ENCODE measurements at places on chromosomes 2 and 18.

DNA sequence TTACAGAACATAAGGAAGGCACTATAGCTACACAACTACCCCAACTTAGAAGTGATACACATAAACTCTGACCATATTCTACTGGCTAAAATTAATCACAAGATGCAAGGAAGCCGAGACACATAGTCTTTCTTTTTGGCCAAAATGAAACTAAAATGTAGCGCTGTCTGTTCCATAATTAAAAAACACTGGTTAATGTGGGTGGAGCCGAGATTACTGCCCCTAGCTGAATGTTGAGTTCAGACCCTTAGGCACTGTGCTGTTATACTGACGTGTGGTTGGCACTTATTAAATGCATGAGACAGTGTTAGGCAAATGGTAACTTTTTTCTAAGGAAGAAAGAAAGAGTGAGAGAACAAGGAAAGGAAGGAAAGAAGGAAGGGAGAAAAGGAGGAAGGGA, 254.6 kb upstream of the RND3 start:
- no peak for DNase-seq

DNA sequence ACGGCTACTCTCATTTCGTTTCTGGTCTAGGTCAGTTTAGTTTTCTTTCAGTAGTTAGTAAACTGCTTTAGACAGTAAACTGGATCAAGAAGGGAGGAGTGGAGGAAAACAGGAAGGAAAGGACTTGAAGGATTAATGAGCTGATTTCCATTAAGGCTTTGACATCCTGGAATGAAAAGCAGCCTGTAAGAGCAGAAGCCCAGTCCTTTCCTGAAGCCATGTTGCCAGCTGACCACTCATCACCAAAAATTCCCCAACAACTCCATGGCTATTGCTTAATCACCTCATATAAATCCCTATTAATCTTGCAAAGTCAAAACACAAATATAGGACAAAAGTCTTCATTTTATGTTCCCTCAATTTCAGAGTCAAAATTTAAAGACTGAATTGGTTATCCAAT, 113.7 kb upstream of the ZFP36L2 start:
- no peak for DNase-seq

DNA sequence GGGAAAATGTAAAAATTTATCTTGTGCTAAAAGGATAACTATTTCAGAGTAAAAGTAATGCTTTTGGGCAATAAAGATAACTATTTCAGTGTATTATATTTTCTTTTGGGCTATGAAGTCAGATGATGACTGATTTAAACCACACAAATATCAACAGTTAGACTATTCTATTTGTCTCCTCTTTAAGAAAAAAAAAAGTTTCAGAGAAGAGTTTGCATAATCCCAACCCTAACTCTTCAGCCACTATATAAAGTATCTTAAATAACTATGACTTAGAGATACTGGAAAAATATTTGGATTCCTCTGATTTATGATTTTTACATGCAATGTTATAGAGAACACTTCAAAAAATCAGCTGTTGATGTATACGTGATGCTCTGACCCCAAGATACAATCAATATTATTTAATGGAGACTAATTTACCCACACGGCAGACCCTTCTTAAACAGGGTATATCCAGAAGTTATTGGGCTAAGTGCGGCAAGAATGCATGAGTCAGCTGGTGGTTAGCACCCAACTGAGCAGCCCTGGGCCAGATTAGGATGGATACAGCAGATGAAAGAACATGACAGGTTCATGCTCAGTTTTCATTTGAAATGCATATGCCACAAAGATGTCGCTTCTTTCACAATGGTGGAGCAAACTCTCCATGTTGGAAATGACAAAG, 279.0 kb downstream of the AFF3 start:
- no peak for DNase-seq

- DNase-seq, result no peak
Measured at GRCh38 chr2:197229509-197230443, 80.8 kb downstream of the ANKRD44 start.

GRCh38 chr2:192390401-192390800, 195.7 kb upstream of the TMEFF2 start:
- DNase-seq, result no peak

DNA sequence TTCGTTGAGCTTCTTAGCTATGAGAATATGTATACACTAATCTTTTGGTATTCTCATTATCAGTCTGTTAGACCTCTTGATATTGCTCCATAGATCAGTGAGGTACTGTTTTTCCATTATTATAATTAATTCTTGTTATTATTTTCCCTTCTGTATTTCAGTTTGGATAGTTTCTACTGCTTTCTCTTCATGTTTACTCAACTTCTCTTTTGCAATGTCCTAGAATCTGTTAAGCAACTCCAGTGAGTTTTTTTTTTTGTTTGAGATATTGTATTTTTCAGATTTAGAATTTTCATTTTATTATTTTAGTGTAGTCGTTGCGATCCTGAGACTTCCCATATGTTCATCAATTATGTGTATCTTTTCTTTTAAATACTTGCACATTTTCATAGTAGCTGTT, 260.8 kb downstream of the SETBP1 start:
- no peak for DNase-seq

GRCh38 chr2:12536976-12537375, 179.8 kb upstream of the TRIB2 start:
- DNase-seq, result no peak

GRCh38 chr2:143529118-143529720, 400.0 kb downstream of the ARHGAP15 start:
- no peak for DNase-seq

GRCh38 chr18:66728951-66729350, 125.1 kb upstream of the CDH19 start:
- no peak for DNase-seq

DNA sequence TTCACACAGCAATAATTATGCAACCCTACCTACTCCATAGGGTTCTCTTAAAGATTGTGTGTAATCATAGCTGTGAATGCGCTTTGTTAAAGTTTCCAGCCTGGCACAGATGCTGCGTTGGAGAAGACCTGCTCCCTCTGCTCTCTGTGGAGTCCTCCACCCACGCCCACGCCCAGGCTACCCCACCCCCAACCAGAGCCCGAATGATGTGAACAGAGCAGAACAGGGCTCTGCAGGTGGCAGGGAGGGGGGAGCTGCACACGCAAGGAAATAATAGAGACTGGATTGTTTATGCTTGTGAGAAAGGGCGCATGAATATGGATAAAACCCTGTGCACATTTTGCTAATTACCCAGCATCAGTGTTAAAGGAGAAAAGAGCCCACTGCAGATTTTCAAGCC, 447.5 kb downstream of the BCL11A start:
- no peak for DNase-seq

DNA sequence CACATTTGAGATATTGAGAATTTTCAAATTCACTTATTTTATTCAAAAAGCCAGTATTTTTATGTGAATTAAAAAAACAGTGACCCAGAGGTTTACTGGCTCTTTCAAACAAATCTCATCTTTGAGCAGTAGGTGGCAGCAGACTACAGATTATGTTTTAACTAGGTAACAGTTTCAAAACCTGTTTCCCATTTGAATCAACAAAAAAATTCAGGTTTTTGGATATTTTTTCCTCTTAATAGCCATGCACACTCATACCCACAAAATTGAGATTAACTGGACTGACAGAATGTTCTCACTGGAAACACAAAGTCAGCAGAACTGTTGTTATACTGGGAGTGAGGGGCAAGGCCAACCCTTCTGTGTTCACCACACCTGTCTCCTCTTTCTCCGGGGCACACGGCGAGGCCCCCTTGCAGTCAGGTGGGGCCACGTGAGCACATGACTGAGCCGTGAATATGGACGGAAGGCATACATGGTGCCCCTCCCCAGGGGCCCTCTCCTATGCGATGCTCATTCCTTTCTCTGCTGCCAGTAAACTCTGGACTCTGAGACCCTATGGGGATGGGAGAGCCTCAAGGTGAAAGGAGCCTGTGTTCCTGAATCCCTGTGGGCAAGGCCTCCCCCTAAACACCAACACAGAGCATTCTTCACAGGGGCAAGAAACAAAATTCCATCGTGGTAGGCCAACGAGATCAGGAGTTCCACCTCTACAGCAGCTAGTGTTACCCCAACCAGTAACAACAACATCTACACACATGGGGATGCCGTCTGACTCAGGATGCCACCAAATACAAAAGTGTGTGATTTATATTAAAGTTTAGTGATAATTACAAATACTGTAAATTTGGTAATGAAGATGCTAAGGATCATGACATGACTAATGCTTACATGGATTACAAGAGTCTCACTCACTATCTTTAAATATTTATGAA, 80.4 kb downstream of the LPIN2 start:
- no peak for DNase-seq

GRCh38 chr18:45926085-45926484, 41.0 kb downstream of the EPG5 start:
- DNase-seq, result no peak

All from stimulated activated CD4-positive, alpha-beta T cell treated with anti-CD3 and anti-CD28 coated beads, Interleukin-15, amount 100 ng/mL, for 48 hours (primary cell).